Stimulated activated naive CD4-positive, alpha-beta T cell (primary cell): ENCODE measurements at places on chromosomes 1 and 21.

DNA sequence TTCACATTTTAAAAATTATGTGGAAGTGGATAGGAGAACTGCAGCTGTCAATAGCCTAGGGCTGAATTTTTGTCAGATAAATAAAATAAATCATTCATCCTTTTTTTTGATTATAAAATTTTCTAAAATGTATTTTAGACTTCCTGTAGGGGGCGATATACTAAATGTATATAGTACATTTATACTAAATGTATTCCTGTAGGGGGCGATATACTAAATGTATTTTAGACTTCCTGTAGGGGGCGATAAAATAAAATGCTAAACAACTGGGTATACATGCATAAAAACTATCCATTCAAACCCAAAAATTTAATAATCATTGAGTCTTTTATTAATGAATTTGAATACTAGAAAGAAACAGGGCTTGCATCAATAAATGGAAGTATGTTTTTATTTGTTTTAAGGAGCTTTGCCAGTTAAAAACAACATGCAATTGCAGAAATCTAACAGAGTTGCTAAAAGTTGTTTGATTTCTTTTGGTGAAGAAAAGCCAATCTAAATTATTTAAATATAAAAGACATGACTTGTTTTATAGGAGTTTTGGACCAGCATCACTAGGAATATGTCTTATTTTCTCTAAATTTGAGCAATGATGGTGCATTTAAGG, 31.4 kb downstream of the CLCA1 start:
- DNase-seq = peak; percentile 84

- no peak for DNase-seq
Observed at GRCh38 chr21:31505975-31506374, 153.5 kb upstream of the SOD1 start.

DNA sequence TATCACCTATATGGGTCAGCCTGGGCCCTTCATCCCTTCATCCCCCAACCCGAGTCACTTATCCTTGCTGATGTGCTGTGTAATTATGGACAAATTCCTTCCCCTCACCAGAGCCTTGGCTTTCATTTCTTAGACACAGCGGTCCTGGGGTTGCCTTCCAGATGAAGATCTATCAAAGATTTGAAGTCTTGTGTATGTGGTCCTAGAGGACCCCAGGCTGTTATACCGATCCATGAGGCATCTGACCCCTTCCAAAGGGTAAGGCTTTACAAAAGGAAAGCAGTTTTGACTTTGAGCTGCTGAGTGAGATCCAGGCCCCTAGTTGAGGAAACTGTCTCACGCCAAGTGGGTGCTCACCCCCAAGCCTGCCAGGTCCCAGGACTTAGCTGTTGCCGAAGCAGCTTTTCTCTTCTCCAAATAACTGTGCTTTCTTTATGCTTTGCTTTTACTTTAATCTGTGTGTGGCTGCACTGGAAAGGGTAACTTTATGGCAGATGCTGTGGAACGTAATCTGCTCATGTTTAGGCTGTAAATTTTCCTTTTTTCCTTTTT, 37.6 kb downstream of the MAN1C1 start:
- no peak for DNase-seq

GRCh38 chr1:11804666-11805421, 920 bp downstream of the MTHFR start:
- peak; percentile 46 for DNase-seq

GRCh38 chr1:109162626-109163025, 48.7 kb downstream of the ELAPOR1 start:
- DNase-seq = no peak

- no peak for DNase-seq
Observed at GRCh38 chr1:16119926-16120325, 35.9 kb downstream of the EPHA2 start.
